D341Med (cell line): ENCODE measurements at places on chromosomes 12 and 14.

DNA sequence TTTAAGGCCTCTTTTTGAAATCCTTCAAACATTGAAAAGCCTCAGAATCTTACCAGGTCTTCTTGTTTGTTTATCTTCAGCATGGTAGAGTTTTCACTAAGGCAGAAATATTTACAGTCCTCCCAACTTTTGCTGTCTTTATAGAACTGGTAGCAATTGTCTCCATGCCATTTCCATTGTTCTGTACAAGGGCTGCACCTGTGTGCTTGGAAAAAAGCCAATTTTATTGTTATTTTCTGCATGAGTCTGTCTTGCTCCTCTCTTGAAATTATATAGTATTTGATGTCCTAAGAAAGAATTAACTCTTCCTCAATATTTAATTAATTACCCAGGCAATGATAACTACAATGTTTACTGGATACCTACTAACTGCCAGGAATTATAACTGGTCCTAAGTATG, 23.3 kb downstream of the CLEC1A start:
- DNase-seq = no peak

DNA sequence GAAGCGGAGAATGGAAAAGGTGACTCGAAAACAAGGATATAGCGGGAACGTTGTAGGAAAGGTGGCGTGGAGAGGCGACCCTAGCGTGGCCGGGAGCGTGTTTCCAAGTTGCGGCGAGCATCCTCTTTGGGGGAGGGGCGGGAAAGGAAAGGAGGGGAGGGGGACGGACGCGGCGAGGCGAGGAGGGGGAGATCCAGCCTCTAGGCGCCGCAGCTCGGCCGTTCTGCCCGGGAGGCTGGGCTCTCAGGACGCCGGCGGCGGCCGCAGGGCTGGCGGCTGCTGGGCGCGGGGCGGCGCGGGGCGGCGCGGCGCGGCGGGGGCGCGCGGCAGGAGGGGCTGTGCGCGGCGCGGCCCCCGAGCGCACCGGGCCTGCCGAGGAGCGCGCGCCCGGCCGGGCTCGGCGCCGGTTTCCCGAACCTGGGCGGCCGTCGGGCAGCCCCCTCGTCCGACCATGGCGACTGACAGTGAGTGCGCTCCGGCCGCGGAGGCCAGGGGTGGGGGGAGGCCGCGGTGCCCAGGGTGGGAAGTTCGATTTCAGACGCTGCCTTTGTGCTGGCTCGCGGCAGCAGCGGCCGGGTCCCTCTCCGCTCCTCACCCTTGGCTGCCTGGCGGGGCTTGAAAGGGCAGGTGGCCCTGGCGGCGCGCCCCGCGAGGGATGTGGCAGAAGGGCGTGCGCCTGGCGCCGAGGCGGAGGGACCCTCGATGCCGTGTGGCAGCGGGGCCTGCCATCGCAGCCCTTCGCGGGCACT, 50.3 kb downstream of the SNAPC1 start:
- peak; percentile 75 for DNase-seq

DNA sequence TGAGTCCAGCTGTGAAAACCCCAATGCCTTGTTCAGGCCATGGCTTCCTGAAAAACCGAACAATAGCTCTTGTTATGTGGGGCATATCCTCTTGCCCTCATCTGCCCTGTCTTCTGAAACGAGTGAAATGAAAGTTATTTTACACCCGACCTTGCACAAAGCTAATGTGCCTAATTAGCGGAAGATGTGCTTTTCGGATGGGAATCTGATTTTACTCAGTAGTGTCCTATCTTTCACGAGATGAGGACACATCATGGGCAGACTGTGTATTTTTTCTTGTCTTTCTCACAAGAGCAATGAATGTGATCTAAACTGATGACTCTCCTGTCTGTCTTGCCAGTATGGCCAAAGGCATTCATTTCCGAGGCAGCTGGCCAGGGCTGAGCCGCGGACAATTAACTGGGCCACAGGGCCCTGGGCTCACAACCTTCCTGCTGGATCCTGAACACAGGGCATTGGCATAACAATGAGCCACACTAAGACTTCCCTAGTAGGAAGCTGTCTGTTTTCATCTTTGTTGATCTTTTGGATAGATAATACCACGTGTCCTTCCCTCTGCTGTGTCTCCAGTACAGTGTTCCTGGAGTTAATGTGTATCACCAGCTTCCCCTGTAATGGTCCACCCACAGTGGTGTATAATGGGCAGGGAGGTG, 86.0 kb upstream of the HIF1A start:
- no peak for DNase-seq

- DNase-seq = peak; percentile 21
Observed at GRCh38 chr12:77686760-77687159, 143.9 kb upstream of the NAV3 start.

- DNase-seq = no peak
Observed at GRCh38 chr12:5716976-5717375, 228.1 kb downstream of the ANO2 start.

DNA sequence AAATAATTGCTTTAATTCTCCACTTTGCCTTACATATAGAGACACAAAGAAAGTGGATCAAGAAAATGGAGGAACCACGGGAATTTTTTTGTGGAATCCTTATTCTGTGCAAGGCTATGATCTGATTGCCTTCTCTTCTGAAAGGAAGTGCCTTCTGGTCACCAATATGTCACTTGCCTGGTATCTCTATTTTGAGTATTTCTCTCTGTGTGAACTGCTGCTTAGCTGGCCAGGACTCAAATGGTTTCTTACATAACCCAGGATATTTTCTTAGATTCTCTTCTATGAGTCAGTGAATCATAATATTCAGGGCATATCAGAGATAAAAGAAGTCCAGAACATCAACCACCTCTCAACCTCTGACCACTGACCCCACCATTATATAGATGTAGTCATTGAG, 156.1 kb downstream of the DIO2 start:
- DNase-seq = no peak

DNA sequence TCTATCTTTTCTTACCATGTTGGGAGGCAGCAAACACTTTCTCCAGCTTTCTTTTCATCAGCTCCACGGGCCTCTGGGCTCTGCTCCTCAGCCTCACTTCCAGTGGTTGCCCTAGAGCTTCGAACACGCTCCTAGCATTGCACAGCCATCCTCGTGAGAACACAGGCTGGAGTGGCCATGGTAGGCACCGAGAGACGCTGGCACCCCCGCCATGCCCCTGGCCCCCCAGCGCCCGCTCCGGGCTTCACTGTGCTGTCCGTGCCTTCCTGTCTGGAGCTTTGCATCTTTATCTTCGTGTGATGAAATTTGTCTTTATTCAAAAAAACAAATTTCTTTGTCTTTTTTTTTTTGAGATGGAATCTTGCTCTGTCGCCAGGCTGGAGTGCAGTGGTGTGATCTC, 352.2 kb downstream of the TMEM121 start:
- no peak for DNase-seq

DNA sequence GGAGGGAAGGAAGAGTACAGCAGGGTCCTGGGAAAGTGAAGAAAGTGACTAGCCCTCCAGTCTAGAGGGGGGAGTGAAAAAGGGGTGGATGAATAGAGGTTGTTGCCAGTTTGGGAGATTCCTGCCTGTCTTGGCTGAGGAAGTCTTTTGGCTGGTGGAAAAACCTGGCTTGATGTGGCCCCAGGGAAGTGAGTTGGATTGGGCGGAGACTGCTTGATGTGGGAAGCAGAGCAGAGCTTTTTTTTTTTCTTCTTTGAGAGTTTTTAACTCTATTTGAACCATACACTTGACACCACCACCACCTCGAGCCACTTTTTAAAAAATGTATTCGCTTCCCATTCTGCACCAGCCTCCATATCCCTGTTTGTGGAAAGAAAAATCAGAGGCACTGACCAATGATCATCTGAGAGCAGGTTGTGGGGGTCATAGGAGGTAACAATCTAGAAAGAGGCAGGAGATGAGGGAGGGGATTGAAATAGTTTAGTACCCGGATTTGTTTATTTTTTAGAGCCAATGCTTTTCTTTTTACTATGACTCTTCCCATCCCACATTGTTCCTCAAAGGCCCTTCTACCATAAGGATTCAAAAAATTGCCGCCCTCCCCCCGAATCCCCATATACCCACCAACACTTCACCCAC, 690 bp upstream of the DTX3 start:
- no peak for DNase-seq
